Endodermal cell (in vitro differentiated cells): ENCODE measurements at places on chromosomes 1 and 21. TPM values are rescaled to one million over a fixed set of nuclear protein-coding genes. Genes with fewer than 3 reads are reported as not detected.

DNA sequence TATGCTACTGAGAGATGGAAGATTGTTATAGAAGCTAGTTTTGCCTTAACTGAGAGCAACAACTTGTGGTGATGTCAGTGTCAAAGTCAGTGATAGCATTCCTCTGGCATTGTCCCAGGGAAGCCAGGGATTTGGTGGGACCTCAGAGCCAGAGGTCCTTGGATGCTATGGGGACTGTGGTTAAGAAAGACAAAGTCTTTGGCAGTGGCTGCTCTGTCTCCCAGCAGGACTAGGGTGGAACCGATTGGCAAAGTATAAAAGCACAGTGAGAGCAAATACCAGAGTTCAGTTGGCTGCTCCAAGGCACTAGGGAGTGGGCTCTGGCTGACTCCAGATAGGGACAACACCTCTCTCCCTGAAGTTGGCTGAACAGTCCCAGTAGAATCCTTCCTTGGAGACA lies 104.8 kb downstream of the GDAP2 start:
- no peak overlapping the region for H3K27ac ChIP-seq
- DNase-seq: no peak
- H3K36me3 ChIP-seq: no peaks in the 10 kb centered on the region
- peaks cover 4% of the 10 kb centered on the region for H3K4me1 ChIP-seq
- H3K4me3 ChIP-seq: no peak overlapping the region

DNA sequence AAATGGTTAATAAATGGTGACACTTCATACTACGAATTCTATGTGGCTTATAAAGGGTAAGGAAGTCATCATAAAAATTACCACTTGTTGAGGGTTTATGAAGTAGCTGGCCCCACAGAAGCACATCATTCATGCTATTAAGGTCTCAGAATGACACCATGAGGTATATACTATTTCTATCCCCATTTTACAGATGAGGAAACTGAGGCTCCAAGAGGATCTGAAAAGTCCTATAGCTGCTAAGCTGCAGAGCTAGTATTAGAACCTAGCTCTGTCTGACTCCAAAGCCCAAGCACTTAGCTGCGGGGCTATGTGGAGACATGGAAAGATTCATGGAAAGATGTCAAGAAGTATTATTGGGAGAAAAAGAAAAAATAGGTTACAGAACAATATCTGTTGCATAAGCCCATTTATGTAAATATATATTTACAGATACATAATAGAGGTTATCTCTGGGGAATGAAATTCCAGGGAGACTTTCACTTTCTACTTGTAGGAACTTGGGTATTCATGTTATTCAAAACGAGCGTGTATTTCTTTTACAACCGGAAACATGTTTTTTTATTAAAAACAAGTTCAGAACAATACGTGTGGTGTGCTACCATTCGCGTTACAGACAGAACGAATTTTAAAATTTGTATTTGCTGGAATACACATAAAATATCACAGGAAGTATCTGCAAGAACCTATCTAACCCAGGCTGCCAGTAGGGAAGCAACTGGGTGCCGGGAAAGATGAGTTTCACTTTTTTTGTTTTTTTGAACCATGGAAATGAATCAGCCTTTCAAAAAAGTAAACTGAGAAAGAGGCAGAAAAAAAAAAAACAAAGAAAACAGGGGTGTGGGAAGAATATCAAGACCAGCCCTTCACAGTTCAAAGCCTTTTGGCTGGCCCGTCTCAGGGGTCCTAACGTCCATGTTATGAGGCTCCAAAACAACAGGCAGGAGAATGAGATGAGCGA lies 13.4 kb downstream of the SPOCD1 start:
- no peaks in the 10 kb centered on the region for H3K36me3 ChIP-seq
- H3K4me3 ChIP-seq: no peak overlapping the region
- DNase-seq: no peak
- no peak overlapping the region for H3K27ac ChIP-seq
- no peaks in the 10 kb centered on the region for H3K27me3 ChIP-seq
- peaks cover 9% of the 10 kb centered on the region for H3K4me1 ChIP-seq

DNA sequence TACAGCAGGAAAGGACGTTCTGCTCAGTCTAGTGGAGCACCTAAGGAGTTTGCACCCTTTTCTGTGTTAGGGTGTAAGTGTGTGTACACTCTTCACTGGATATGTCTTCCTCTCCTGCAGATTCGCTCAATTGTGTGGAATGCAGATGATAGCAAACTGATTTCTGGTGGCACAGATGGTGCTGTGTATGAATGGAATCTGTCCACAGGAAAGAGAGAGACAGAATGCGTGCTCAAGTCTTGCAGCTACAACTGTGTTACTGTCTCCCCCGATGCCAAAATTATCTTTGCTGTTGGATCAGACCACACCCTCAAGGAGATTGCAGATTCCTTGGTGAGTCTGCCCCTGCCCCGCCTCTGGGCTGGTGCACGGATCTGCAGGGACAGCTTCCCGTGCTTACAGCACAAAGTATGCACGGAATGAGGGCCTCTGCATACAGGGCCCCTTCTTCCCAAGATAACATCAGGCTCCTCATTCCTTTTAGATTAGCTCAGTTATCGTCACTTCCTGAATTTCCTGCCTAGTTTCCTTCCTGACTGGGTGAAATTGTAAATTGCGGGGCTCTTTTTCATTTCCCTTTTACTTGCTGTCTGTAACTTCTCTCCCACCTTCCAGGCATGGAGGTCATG lies 34.6 kb downstream of the CFAP57 start:
- no peaks in the 10 kb centered on the region for H3K36me3 ChIP-seq
- no peaks in the 10 kb centered on the region for H3K27me3 ChIP-seq
- H3K4me3 ChIP-seq: peak overlapping the region; percentile 64

Gene FCMR
- not detected in 3 replicates for total RNA-seq

Gene DISP1
- total RNA-seq: 6.1 TPM in 2 replicates

- H3K4me3 ChIP-seq: no peak overlapping the region
- no peaks in the 10 kb centered on the region for H3K36me3 ChIP-seq
- DNase-seq: peak; percentile 74
- no peaks in the 10 kb centered on the region for H3K4me1 ChIP-seq
- H3K27ac ChIP-seq: no peak overlapping the region
These were observed 12.2 kb downstream of the FGR start for GRCh38 chr1:27622828-27623227.

Gene NEK7
- total RNA-seq: 26.0 and 26.8 TPM in 2 replicates

Gene FAM72D
- 6.3 to 9.4 TPM (median 9.2 TPM) in 3 replicates for total RNA-seq

Gene FAM43B
- total RNA-seq: 0.19 to 0.80 TPM (median 0.29 TPM) in 3 replicates

GRCh38 chr1:30147188-30147587 lies 576.2 kb downstream of the MATN1 start:
- H3K27me3 ChIP-seq: no peaks in the 10 kb centered on the region
- no peak overlapping the region for H3K27ac ChIP-seq
- no peaks in the 10 kb centered on the region for H3K4me1 ChIP-seq

Gene AMY2A
- not detected in 2 replicates for total RNA-seq

DNA sequence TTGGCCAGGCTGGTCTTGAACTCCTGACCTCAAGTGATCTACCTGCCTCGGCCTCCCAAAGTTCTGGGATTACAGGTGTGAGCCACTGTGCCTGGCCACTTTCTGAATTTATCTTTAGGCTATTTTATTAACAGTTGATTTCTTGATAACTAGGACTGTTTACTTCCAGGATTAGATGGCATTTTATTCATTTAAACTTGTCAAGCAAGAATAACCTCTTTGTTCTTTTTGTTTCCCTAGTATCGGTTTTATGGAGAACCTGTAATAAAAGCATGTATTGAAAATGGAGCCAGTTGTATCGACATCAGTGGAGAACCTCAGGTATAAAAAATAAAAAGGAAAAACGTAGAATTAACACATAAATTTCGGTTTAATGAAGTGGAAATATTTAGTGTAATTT lies 11.5 kb downstream of the SCCPDH start:
- H3K27me3 ChIP-seq: no peaks in the 10 kb centered on the region
- no peaks in the 10 kb centered on the region for H3K4me1 ChIP-seq
- H3K27ac ChIP-seq: no peak overlapping the region
- H3K36me3 ChIP-seq: peaks cover 64% of the 10 kb centered on the region
- no peak for DNase-seq
- H3K4me3 ChIP-seq: no peak overlapping the region
